Omental fat pad (tissue), 4 donors: ENCODE measurements at places on chromosomes 1 and 21.

- no peak for DNase-seq
These were observed 1.8 kb downstream of the ALPL start for GRCh38 chr1:21510885-21511578.

DNA sequence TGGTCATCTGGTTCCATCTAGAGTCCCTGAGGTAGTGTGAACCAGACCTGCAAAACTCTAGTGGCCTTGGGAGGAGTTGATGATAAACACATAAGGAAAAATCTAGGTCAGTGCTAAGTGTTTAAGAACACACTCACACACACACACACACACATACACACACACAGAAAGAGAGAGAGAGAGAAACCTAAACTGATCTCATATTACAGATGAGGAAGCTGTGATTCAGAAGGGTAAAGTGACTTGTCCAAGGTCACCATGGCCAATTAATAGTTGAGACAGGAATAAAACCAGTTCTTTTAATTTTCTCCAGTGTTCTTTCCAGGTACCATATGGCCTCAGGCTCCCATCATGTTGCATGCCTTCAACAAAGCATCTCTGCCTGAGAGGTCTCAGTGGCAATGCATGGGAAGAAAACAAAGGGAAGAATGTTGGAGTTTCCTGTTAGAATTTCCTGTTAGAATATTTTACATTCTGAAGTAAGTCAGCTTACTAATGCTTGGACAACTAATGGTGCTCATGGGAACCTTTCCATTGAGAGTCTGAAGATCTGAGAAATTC lies 77.3 kb upstream of the TSPAN2 start:
- no peak for DNase-seq

- DNase-seq, result no peak
These were observed 145.6 kb downstream of the HIVEP3 start for GRCh38 chr1:41773144-41773591.

GRCh38 chr1:234526922-234527321 lies 47.9 kb upstream of the TARBP1 start:
- no peak for DNase-seq

DNA sequence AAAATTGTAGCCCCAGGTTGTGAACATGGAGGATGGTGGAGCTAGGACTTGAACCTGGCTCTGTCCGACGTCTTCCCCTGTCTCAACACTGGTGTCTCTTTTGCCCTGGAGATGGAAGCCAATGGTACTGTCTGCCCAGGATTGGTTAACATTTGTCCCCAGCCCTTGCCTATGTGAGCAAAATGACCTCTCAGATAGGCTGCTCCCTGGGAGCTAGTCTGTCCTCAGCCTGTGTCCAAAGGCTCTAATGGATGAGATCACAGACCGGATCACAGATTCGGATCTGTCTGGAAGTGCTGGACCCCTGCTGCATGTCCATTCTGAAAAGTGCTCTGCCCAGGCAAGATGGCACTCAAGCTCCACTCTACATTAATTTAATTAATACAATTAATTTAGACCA lies 394.4 kb upstream of the VAMP3 start:
- DNase-seq, result no peak

- no peak for DNase-seq
These were observed 616 bp downstream of the MCOLN3 start for GRCh38 chr1:85047472-85048295.

- peak; percentile 100 for DNase-seq
These were observed 71.7 kb upstream of the ETS2 start for GRCh38 chr21:38733972-38734546.

DNA sequence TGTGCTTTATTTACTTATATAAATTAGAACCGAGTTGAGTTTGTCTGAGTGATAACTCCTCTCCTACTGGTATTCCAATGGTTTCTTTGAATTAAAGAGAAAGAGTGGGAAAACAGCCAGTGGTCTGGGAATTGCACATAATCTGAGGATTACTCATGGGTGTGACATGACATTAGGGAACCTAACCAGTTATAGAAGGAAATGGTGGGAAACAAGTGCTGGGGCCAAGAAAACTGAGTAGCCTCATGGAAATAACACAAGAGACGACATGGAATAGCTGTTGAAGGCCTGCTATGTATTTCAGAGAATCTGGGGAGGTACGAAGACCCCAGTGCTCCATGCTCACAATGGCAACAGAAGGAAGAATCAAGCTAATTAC lies 41.8 kb upstream of the LRRC52 start:
- DNase-seq, result no peak

DNA sequence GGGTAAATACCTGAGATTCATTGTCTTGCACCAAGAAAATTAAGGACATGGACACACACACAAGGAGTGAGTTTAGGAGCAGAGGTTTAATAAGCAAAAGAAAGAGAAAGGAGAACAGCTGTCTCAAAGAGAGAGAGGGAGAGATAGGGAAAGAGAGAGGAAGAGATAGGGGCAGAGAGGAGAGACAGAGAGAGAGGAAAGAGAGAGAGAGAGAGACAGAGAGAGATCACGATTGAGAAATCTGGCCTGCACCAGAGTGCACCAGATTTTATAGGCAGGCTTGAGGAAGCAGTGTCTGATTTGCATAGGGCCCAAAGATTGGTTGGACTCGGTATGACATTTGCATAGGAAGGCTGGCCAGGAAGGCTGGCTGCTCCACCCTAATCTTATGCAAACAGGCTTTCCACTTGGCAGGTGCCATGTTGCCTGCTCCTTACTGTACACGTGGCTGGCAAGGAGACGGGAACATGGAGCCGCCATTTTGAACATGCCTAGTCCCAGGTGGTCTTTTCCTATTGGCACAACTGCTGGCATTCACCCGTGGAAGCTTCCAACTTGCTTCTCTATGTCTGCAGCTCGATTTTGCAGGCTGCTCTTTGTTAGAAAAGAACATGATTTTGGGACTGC lies 419.9 kb downstream of the ZP4 start:
- no peak for DNase-seq

- no peak for DNase-seq
These were observed 425 bp upstream of the TADA1 start for GRCh38 chr1:166876540-166876838.

- no peak for DNase-seq
These were observed 60.8 kb downstream of the FASLG start for GRCh38 chr1:172719694-172720138.

DNA sequence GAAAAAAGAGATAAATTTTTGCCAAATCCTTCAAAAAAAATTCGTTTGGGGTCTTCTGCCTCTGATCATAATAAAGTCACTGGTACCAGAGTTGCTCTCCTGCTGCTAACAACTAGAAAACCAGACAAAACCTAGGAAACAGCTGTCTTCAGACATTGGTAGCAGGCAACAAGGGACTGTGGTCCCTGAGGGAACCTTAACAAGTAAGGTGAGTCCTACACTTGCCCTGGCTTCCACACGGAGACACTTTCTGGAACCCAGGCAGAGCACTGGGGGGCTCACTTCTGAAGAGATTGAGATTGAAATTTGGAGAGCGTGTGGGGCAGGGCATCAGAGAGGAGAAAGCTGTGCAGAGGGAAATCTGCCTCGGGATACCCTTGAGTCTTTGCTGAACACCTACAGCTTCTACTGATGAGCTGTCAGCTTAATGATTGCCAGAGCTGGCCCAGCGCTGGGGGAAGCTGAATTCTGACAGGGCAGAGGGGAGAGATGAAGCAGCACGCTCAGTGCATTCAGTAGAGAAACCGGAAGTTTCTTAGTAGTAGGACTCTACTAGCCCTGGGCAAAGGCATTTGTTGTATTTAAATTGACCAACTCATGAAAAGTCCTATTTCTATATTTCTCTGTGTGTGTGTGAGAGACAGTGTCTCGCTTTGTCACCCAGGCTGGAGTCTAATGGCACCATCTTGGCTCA lies 18.5 kb upstream of the FAM89A start:
- no peak for DNase-seq

DNA sequence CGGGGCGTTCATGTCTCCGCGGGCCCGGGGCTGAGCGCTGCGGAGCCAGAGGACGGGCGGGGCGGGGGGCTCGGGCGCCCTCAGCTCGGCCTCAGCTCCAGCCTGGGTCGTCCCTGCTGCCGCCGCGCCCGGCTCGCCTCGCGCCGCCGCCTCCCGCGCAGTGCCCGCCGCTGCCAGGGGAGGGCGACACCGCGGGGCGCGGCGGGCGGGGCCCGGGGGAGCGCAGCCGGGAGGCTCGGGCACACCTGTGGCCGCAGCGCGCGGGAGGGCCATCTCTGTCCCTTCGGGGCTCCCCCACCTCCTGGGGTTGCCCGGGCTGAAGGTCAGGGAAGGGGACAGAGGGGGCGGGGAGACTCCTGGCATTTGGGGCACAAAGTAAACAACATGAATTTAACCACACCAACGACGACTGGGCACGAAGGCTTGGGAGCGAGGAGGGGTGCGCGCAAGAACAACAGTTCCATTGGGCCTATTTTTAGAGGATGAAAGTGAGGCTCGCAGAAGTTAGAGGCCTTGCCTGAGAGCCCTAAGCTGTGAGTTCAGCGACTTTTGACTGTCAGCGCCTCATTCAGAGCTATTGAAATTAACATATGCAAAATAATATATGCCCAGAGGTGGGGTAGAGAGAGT lies at the start of gene FAM131C:
Gene FAM131C, minus strand, starts transcription at position 162 of the 630 bp plus-strand sequence. CDS start 209 bp downstream, outside the sequence.
- no peak for DNase-seq

- DNase-seq, result no peak
These were observed 8.8 kb upstream of the WDTC1 start for GRCh38 chr1:27225621-27226020.

DNA sequence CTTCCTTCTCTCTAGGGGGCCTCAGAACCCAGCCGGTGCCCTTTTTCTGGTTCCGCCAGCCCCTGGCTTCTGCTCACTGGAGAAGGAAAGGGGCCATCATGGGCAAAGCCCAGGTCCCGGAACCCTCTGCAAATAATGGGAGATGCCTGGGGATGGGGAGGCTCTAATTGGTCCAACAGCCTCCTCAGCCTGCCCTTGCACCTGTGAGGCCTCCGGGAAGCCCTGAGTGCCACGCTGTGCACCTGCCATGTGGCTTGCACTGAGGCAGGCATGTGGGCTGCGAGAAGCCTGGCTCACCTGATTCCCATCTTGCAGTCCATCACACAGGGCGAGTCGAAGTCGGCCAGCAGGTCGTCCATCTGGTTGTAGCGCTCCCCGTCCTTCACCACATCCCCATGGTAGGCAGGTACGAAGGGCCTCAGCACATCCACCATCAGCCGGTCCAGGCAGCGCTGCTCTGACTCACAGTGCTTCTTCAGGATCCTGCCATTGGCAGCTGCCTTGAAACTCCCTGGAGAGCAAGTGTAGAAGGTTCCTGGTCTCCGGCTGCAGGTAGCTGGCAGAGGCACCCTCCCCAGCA lies 92.1 kb downstream of the ITPKB start:
- no peak for DNase-seq

GRCh38 chr1:233939451-233939850 lies 35.0 kb downstream of the SLC35F3 start:
- DNase-seq, result no peak

DNA sequence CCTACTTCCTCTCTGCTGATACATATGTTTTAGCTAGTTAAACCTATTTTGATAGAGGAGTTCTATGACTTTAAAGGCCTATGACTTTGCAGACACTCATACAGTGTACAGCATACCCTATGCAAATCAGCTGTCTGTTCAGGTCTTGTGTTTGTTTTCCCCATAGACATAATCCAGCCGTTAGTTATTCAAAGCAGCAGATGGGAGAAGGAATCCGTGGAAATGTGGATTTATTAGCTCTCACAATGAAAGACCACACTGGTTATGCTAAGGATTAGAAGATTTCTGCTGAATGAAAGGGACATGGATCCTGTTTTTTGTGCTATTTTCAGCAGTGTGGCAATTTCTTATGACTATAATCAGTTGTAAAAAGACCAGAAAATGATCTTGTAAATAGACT lies 59.8 kb downstream of the MAST2 start:
- no peak for DNase-seq

GRCh38 chr1:165259706-165260428 lies 96.6 kb downstream of the LMX1A start:
- no peak for DNase-seq

GRCh38 chr1:209813902-209814301 lies 8.0 kb upstream of the IRF6 start:
- DNase-seq, result no peak

- DNase-seq, result no peak
These were observed 25.7 kb upstream of the SLC19A2 start for GRCh38 chr1:169511316-169512005.

DNA sequence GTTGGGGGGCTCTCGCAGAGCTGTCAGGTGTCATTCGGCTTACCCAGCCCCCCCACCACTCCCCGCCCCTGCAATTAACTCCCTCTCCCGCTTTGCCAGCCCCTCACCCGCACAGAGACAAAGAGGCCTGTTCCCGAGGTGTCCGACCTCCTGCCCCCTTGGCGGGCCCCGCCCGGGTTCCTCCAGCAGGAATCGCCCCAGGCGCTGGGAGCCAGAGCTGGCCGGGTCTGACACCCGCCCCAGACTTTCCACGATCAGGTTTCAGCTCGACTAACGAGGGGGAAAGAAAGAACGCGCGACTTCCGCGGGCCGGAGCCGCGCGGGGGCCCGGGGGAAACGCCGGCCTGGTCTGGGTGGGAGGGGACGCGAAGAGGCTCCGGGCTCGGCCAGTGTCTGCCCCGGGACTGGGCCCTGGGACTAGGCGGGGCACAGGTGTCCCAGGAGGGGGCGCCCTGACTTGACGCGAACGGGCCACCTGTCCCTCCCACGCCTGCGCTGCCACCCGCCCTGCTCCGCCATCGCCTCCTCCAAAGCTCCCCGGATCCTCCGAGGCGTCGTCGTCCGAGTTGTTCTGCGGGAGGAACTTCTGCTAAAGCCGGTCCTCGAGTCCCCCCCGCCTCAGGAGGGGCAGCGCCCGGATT lies 36.4 kb upstream of the HHAT start:
- DNase-seq, result no peak

DNA sequence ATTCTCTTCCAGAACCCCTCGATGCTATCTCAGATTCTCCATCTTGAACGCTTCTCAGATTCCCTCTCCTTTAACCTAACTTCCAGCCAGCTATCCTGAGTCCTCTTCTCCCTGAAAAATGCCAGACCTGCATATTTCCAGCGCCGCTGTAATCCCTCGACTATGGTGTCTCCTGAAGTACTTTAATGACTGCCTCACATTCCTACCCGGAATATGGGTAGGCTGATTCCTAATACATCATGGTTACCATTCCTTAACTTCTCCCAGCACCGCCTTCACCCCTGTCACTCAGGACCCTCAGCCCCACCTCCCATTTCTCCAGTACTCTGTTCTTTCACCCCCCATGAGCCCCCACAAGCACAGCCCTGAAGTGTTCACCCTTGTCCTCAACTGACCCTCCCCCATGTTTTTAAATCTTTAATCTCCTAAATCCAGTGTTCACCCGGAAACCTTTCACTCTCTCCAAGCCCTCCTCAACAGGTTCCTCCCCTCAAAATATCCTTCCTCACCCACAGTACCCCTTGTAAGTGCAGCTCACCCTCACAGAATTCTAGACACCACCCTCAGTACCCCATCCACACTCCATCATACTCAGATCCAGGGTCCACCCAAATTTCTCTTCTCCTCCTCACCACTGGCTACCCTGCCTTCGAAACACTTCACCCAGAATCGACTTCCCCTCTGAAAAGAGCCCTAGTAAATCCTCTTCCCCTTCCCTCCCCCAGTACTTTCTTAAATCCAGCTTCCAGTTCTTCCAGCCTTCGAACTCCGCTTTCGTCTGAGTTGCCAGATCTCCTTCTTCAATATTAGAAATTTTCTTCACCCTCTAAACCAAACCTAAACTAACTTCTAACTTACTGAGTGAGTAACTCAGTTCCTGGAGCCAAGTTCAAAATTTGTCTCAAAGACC lies 922 bp downstream of the CPT2 start:
- no peak for DNase-seq

DNA sequence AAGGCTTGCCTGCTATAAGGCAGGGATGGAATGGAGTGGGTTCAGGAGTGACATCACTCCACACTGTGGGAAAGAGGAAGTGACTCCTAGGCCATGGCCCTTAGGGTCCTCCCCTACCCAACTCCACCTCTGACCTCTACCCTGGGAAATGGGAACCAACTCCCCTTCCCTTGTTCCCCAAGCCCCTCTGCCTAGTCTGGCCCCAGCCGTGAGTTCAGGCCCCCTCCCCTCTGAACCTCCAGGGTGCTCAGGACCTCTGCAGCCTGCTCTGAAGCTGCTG lies 3.8 kb upstream of the GUCA2A start:
- DNase-seq, result no peak
